Diencephalon (tissue), 1 donor: ENCODE measurements at places on chromosomes 2 and 18. TPM values are rescaled to one million over a fixed set of nuclear protein-coding genes. Genes with fewer than 3 reads are reported as not detected.

The TMEM178A gene
- 24.2 TPM for total RNA-seq

The IL1B gene
- total RNA-seq, result 1.2 TPM

The RAX gene
- 0.23 TPM for total RNA-seq

The ESCO1 gene
- total RNA-seq, result 32.1 TPM

The LINC00305 gene
- not detected for total RNA-seq

The RNF144A gene
- 52.8 TPM for total RNA-seq

The C2orf80 gene
- total RNA-seq, result 38.1 TPM

The ELOA2 gene
- not detected for total RNA-seq

The CPO gene
- not detected for total RNA-seq

The MALL gene
- 2.5 TPM for total RNA-seq

The FKBP1B gene
- total RNA-seq, result 98.5 TPM
